CD4-positive, alpha-beta T cell treated with Interleukin-15 for 1 hour (primary cell): ENCODE measurements at places on chromosomes 7 and 10.
A peak's percentile ranks its signal among the peaks of the same experiment; 100 is the strongest.

DNA sequence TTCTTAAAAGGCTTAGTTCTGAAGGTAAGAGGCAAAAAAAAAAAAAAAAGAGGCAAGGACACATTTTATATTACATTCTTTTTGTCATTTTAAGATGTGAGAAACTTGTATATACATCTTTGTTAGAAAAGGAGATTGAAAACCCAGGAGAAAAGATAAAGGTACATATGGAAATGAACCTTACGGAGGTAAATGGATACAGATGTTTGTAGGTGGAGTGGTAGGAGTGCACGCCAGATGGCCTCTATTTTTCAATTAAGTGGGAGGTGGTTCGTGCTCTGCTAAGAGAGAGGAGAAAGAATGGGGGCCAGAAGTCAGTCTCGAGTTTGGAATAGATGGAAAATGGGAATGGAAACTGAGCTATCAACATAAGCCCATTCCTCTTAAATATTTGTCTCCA is 622.5 kb upstream of the GHITM start:
- no peak for DNase-seq

GRCh38 chr7:98998821-98999725 is 120.7 kb downstream of the TRRAP start:
- no peak for DNase-seq

- no peak for DNase-seq
These were observed 119.9 kb downstream of the MGMT start for GRCh38 chr10:129586898-129587443.

DNA sequence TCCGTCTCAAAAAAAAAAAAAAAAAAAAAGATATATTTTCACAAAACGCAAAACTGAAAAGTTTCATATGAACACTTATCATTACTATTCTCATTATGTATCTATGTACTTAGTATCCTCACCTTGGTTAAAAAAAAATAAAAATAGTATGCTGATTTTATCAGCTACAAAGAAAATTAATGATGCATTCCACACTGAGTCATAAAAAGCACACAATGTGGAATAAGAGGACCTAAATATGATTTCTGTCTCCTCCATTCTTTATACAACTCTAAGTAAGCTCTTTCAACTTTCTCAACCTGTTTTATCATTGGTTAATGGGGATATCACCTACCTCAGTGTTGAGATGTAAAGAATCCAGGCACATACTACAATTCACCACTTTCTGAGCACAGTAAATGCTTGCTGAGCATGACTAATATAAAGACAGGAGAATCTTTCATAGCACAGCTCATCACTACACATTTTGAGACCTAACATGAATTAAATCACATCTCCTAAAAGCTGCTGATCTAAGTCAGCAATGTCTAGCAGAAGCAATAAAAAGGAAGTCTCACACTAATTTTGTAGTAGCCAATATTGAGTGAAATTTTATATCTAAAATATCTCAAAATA is 2.7 kb downstream of the SNX13 start:
- DNase-seq: no peak

- no peak for DNase-seq
These were observed 72.6 kb upstream of the OPALIN start for GRCh38 chr10:96431211-96431970.

DNA sequence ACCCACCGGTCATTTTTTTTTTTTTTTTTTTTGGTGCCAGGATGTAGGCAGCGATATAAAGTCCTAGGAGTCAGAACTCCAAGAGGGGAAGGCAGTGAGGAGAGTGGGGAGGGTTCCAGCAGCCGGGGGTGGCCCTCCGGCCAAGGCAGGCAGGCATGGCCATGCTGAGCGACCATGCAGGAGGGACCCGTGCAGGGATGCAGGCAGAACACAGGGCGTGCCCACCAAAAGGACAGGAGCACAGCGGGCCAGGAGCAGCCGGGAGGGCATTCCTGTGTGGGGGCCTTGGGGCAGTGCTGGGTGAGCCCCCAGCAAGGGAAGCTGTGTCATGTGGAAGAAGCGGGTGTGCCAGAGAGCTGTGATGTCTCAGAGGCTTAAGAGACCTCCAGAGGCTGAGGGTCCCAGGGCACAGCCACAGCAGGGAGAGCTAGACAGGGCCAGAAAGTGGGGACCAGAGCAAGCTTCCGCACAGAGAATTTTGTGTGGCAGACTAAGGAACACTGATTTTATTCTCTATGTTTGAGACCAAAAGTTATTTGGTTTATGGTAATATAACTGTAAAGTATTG is 5.7 kb downstream of the ZFAND2A start:
- DNase-seq: no peak

- no peak for DNase-seq
These were observed 66.9 kb downstream of the TNRC18 start for GRCh38 chr7:5356751-5357119.

GRCh38 chr7:4684846-4685245 is 2.8 kb downstream of the FOXK1 start:
- DNase-seq: no peak

GRCh38 chr10:61787170-61787569 is 114.3 kb upstream of the ARID5B start:
- DNase-seq: no peak

- no peak for DNase-seq
These were observed 4.0 kb upstream of the SVOPL start for GRCh38 chr7:138705167-138705566.

DNA sequence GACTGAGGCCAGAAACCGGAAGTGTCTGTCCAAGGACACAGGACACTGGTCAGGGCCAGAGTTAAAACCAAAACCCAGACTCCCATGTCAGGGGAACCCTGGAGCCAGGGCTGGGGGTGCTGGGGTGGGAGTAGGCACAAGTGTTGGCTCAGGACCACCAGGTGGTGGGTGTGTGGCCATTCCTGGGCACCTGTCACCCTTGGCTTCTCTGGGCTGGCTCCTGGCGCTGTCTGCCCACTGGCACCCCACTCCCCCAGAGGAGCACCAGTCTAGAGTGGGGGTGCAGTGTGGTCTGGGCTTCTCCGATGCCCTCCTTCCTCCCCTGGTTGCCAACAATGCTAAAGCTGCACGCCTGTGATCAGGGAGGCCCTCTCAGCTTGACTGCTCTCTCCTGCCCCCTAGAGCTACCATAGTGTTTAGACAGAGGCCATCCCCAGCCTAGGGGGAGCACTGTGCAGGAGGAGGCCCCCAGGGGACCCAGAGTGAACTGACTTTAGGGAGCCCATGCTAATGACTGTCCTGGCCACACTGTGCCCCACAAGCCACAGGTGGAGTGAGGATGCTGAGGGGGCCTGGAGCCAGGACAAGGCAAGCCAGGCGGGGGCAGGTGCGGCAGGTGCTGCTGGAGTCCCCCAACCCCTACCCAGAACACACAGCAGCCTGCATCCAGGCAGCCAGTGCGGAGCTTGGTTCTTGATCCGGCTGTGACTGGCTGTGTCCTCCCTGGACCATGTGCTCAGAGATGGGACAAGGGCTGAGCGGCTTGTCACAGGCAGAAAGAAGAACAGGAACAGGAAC is 11.0 kb downstream of the RASGEF1A start:
- DNase-seq: peak; percentile 45

- DNase-seq: no peak
These were observed 72.3 kb upstream of the MKRN1 start for GRCh38 chr7:140551355-140552239.

DNA sequence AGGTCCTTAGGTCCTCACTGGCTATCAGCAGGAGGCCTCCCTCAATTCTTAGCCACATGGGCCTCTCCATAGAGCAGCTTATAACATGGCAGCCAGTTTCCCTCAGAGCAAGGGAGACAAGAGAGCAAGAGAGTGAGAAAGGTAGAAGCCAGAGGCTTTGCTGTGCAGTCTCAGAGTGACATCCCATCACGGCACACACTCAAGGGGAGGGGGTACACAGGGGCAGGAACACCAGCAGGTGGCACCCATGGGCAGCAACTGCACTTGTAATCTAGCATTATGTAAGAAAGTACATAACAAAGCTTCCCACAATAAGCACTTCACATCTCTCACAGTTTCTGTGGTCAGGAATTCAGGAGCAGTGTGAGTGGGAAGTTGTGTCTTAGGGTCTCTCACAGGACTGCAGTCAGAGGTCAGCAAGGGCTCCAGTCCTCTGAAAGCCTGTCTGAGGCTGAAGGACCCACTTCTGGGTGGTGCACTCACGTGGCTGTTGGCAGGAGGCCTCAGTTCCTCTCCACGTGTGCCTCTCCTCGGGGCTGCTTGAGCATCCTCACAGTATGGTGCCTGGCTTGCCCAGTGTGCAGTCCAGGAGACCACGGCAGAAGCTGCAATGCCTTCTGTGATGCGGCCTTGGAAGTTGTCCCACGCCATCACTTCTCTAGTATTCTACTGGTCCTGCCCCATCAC is 159.4 kb downstream of the OAT start:
- DNase-seq: peak; percentile 43

GRCh38 chr10:12971001-12971788 is 30.3 kb downstream of the CCDC3 start:
- DNase-seq: no peak

GRCh38 chr7:1241603-1242255 is 9.1 kb downstream of the UNCX start:
- DNase-seq: no peak

DNA sequence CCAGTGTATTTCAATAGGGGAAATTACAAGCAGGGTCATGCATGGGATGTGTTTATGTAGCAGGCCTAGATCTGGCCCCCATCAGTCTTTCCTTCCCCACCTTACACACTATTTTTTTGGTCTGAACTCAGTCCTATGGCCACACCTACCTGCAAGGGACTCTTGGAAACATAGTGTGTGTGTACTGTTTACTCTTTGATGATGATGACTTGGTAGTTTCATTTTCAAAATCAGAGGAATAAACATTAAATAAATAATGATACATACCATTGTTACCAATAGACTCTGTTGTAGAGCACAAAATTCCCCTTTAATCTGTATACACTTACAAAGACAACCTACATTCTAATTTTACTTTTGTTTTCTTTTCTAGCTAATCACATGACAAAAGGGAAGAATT is 191.0 kb downstream of the ZEB1 start:
- DNase-seq: no peak
